ENCODE measurements at places on chromosomes 16 and 17. TPM values are rescaled to one million over a fixed set of nuclear protein-coding genes. Genes with fewer than 3 reads are reported as not detected.

Gene CCL1
- total RNA-seq, result not detected

Gene ITPRIPL2
- total RNA-seq, result 23.3 TPM

Gene CHD9
- 44.2 TPM for total RNA-seq

Gene CLN3
- 16.9 TPM for total RNA-seq

Gene DNAI2
- total RNA-seq, result not detected

Gene EPX
- not detected for total RNA-seq

Gene LIG3
- total RNA-seq, result 23.0 TPM

Gene PRM1
- total RNA-seq, result not detected

Gene SETD1A
- 10.9 TPM for total RNA-seq

Gene KRT25
- total RNA-seq, result not detected

Gene TEDC2
- 0.47 TPM for total RNA-seq

Gene PRR11
- total RNA-seq, result 1.3 TPM

Gene CHD9NB
- 0.47 TPM for total RNA-seq

Gene TNK1
- 2.1 TPM for total RNA-seq

Gene ITGAD
- not detected for total RNA-seq

Gene WDR81
- total RNA-seq, result 15.4 TPM

Gene KCNH4
- total RNA-seq, result 0.18 TPM

Gene UBALD2
- total RNA-seq, result 21.3 TPM

Gene RAB40B
- total RNA-seq, result 16.7 TPM

Gene CENPT
- 22.1 TPM for total RNA-seq

Gene PLXDC1
- total RNA-seq, result 7.6 TPM

Gene KRT40
- not detected for total RNA-seq

Gene TBC1D3C
- total RNA-seq, result not detected

Gene CAVIN1
- total RNA-seq, result 258 TPM

Gene MYBBP1A
- total RNA-seq, result 34.9 TPM

Gene KCNAB3
- total RNA-seq, result 0.71 TPM

Gene IRF8
- total RNA-seq, result 15.6 TPM

Gene GCGR
- not detected for total RNA-seq

Gene ESRP2
- 0.32 TPM for total RNA-seq

Gene WSCD1
- 10.1 TPM for total RNA-seq

Gene PRDM7
- total RNA-seq, result not detected

Gene RNF112
- total RNA-seq, result 6.8 TPM

Gene TGFB1I1
- total RNA-seq, result 57.9 TPM

Gene ITFG1
- 50.2 TPM for total RNA-seq

Gene PDE6G
- 0.50 TPM for total RNA-seq

Gene ASGR1
- 0.68 TPM for total RNA-seq

Gene C17orf50
- total RNA-seq, result not detected

Gene NSRP1
- total RNA-seq, result 33.8 TPM
